ENCODE measurements at places on chromosomes 5 and 9.

DNA sequence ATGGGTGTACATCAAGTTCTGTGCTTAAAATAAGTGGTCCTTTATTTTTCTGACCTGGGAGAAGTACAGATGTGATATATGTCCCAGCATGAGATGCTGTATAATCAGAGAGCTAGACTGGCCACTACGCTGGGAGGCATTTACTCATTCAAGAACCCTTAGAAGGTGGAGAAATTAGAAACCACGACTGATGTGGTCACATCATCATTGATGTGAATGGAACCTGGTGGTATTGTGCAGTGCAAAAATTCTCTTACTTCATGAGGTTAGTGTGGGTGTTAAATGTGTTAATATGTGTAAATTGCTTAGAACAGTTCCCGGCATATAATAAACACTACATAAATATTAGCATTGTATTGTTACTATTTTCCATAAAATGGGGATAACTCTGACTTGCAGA, 69.5 kb upstream of the CKMT2 start:
- no peak for DNase-seq

DNA sequence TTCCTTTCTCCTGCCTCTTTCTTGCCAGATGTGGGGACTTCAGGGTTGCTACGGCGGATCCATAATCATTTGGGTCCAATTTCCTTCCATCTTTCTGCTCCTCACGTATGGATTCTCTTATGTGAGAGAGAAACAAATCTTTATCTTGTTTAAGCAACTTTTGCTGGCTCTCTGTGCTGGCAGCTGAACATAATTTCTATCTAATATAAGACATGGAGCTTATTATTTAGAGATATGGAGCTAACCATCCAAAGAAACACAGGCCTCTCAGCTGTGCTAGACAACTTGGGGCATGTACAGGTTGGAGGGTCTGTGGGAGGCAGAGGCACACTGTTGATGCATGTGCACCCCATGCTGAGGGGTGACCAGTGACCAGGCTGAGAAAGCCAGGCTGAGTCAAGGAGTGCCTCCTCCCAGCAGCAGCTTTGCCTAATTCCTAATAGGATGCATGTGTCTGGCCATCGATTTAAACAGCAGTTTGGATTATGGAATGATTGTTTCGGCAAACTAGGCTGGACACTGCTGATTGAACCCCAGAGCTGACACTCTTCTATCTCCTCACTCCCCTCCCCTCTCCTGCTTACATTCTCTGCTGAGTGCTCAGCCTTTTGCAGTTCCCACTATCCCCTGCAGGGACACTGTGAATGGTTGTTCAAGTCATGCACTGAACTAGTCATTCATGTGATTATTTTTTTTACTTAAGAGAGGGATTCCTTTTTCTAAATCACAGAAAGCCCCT, 195.8 kb downstream of the ERCC6L2 start:
- DNase-seq: peak; percentile 47

DNA sequence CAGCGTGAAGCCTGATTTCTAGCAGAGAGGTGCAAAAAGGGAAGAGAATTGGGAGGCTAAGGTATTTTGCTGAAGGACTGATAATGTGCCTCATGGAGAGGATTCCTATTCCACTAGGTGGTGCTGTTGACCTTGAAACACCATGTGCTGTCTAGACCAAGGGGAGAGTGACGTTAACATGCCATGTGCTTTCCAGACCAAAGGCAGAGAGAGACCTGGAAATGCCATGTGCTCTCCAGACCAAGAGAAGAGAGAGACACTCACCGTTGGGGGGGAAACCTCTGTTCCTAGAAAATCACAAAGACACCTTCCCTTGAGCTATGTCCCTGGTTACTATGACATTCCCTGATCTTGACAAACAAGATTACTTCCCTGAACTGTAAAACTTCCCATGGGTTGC, 286.0 kb upstream of the TUSC1 start:
- DNase-seq: peak; percentile 84

DNA sequence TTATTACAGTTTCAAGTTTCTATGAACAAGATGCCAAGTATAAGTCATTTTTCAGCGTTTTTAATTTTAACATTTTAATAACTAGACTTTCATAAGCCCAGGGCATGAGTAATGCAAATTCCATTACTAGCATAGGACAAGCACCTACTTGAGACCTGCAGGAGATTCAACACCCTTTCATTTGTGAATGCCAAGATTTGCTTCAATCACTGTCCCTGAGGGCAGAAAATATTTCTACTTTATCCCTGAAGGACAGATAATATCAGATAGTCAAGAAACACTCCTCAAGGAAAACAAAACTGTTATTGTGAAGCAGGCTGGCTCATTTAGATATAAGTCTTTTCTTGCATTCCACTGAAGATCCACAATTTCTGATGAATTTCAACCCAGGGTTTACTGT, 27.7 kb upstream of the ZNF622 start:
- DNase-seq: no peak

GRCh38 chr5:175711472-175712312, 53.8 kb downstream of the HRH2 start:
- no peak for DNase-seq

DNA sequence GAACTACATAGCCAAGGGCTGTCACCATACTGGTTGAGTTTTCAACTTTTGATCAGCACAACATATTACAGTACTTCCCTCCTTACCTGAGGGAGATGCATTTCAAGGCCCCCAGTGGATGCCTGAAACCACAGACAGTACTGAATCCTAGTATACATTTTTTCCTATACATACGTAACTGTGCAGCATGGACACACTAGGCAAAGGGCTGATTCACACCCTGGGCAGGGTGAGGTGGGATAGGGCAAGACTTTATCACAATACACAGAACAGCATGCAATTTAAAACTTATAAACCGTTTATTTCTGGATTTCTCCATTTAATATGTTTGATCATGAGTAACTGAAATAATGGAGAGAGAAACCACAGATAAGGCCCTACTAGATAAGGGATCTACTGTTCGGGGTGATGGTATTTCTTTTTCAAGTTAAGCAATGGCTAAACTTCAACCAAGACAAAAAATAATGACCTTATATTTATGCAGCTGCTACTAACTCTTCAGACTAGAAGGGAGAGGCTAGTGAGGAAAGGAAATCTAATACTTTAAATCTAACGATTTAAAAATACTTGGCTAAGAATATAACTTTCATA, 186.9 kb upstream of the GNA14 start:
- no peak for DNase-seq

DNA sequence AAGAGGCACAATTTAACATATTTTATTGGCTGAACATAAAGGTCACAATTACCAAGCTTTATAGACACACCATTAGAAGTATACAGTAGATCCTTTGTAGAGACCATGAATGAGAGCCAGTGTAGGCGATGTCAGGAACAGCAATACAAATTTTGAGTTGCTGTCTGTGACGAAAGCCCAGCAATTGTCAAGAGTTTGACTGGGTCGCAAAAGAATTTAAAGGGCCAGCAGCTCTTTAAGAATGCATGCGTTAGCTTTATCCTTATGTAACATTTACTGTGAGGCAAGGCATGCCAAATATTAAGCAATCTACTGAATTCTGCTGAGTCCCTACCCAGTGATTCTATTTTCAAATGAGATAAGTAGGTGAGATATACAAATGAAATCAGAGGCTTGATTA, 236.9 kb downstream of the ARRDC3 start:
- DNase-seq: no peak

DNA sequence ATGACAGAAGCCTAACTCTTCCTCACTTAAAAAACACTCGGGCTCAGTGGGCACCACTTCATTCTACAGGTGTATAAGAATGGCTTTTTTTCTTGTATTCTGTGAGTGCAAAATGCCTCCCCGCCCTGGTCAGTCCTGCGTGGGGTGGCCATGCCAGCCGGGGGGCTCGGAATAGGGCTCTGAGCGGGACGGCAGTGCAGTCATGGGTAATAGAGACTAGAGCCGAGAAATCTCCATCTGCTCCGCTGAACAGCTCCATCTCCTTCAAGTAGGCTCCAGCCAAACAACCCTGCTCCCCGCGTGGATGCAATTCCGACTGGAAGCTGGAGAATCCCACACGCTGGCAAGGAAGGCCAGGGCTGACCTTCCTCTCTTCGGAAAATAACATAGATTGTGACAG, 317.0 kb upstream of the IRX4 start:
- no peak for DNase-seq
